ENCODE measurements at places on chromosomes 11 and 22. TPM values are rescaled to one million over a fixed set of nuclear protein-coding genes. Genes with fewer than 3 reads are reported as not detected.

- DNase-seq = no peak
Observed at GRCh38 chr22:43988116-43988820, 33.0 kb downstream of the SAMM50 start.

DNA sequence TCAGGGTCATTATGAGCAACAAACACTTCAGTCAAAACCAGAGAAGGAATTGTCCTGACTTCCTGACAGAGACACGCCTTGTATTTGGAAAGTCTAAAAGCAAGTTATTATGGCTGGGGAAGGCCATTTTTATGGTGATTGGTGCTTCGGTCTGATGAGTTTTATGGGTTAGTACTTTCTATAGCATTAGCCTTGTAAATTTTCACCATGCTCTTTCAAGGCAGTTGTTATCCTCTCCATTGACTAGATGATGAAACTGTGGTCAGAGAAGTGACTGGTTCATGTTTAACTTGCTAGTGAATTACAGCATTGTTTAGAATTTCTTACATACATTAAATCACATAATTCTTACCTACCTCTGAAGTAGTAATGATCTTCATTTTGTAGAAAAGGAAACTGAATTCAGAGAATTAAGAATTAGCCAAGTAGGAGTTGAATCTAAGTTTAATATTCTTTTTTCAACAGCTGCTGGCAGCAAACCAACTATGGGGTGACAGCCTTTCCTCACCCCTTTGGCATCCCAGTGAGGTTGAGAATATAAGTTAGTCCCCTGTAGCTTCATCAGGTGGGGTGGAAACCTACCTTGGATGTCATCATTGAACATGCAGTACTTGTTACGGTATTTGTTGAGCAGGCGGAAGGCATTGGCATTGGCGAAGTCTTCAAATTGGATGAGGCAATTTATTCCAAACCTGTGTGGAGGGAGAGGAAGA lies 90.0 kb downstream of the CCDC81 start:
- no peak for DNase-seq

DNA sequence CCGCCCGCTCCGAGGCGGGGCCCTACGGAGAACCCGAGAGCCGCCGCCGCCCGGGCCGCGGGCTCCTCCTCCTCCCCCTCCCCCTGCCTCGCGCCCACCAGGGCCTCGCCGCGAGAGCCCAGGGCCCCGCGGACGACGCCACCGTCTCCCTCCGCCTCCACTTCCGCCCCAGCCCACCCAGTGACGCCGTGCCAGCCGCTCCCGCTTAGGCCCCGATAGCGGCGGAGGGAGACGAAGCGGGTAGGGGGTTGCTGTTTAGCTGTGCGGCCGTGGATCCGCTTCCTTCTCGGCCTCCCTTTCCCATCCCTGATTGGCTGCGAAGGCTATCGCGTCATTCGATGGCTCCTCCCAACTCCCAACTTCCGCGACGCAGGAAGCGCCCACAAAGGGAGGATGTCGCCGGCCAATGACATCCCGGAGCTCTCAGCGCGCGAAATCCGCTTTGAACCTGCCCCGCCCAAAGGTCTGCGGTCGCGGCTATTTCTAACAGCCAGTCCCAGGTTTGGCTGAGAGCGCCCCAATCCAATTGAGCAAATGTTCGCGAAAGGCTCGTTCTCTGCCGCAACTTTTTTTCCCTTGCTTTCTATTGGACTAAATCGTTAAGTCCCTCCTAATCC lies at the start of gene FAM76B:
Gene FAM76B (minus strand): TSS at position 277 of the 617 bp plus-strand sequence. CDS start 304 bp downstream, outside the sequence.
- DNase-seq = peak; percentile 98

DNA sequence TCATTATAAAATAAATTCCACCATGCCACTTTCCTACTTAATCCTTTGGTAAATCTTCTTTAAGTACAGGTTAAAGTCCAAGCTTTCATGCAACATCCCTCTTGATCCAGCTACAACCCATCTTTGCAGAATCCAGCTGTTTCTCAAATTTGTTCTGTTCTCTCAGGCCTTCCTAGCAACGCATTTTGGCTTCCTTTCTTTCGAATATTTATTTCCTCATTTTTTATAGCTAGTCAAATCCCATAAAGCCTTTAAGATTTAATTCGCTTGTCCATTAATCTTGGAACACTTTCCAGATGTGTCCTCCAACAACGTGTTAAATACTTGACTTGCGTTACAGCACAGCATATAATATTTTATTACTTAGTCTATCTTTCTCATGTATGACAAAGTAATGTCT lies 600.1 kb upstream of the CHORDC1 start:
- no peak for DNase-seq

- DNase-seq = no peak
Observed at GRCh38 chr22:50605613-50606074, 5.1 kb downstream of the MAPK8IP2 start.

- no peak for DNase-seq
Observed at GRCh38 chr11:61343792-61344745, 11.0 kb downstream of the TKFC start.

Gene MRPL11
- polyA plus RNA-seq = 73.5 TPM

Gene MUC5AC
- polyA plus RNA-seq = 0.18 TPM

Gene KBTBD3
- polyA plus RNA-seq = 3.7 TPM
